ENCODE measurements at places on chromosomes 3 and 15.

- DNase-seq, result no peak
Observed at GRCh38 chr3:188053710-188054380, 100.1 kb upstream of the LPP start.

- DNase-seq, result no peak
Observed at GRCh38 chr3:15102836-15103235, 3.9 kb upstream of the RBSN start.

DNA sequence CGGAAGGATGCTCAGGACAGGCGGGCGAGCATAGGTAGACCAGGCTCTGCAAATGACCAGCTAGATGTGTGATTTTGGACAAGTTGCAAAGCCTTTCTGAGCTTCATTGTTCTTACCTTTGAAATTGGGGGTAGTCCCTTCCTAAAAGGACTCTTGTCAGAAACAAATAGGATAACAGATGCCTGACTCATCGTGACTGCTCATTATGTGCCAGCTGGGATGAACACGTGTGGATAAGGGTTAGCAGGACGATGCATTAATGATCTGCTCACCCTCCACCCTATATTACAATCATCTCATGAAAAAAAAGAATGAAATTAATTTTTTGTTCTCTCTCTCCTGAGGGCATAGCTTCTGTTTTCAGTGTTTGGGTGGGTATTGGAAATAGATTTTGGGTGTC lies 223.4 kb downstream of the NR2F2 start:
- DNase-seq, result no peak

DNA sequence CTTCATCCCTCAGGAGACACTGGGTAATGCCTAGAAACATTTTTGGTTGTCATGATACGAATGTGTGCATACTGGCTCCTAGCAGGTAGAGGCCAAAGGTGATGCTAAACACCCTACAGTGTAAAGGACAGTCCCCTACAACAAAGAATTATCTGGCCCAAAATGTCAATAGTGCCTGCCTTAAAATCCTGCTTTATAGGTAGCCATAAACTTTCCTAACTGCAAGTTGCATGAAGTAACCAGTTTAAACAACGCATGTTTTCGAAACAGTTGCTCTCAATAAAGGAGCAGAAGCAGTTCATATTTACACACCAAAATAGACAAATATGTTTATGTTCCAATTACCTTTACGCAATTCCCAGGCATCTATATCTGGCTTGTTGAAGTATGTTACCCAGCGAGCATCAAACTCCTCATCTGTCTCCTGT lies 9.1 kb downstream of the COX5A start:
- no peak for DNase-seq

- no peak for DNase-seq
Observed at GRCh38 chr3:18808429-18808828, 339.9 kb upstream of the KCNH8 start.

GRCh38 chr15:57732526-57733331 lies 26.2 kb downstream of the POLR2M start:
- DNase-seq, result peak; percentile 46

GRCh38 chr3:126320517-126321293 lies 36.5 kb downstream of the KLF15 start:
- DNase-seq, result no peak

DNA sequence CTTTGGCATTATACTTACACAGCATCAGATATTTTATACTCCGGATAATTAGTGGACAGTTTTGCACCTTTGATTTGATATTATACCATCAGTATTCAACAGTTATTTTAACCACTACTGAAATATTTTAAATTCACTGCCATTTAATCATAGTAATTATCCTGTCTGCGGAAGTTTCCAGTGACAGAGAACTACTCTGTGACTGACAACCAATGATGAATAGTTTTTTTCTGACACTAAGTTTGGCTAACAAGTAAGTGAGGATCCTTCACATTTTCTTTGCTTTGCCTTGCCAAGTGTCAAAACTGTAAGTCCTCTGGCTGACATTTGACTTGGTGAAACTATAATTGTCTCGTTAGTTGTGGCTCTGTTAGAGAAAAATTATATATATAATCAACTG lies 30.5 kb upstream of the GOLGA8B start:
- DNase-seq, result no peak

DNA sequence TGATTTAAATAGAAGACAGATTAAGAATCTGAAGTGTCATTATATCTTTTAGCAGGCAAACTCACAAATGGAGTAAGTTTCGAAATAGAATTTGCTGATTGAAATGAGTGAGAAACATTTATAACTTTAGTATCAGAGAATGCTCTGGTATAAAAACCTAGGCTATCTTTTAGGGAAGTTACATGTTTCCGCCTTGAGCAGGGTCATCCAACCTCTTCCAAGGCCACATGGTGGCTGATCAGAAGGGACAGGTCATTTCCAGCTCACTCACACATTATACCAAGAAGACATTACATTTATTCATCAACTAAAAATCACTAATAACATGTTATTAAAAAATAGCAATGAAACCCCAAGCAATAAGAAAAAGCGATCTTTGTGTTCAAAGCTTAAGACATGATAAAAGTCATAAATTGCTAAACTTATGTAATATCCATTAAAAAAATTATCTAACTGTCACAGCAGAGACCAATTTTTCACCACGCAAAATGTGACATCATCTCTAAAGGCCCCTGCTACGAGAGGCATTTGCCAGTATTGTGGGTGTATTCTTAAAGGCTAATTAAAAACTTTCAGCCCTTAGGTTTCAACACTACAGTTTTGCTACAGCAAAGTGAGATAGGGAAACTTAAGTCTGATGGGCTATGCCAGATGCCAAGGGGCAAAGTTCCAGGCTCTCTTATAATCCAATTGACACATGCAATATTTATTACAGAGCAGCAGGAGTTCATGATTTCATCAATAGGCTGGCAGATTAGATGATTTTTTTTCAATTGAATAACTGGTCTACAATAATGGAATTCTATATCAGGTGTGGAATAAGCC lies 240.4 kb upstream of the TBL1XR1 start:
- no peak for DNase-seq

DNA sequence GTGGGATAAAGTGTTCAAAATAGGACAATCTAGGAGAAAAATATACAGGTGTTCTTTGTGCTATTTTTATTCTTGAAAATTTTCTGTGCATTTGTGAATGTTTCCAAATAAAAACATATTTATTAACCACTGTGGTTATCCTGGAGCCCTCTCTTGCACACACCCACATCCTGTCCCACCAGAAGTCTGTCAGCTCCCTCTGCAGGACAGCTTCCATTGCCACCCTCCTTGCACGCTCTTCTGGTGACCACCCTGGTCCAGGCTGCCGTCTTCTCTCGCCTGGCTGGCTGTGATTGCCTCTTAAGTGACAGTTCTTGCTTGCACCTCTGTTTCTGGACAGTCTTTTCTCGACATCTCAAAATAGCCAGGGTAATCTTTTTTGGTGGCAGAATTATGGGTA lies 394.0 kb downstream of the LRTM1 start:
- DNase-seq, result no peak

DNA sequence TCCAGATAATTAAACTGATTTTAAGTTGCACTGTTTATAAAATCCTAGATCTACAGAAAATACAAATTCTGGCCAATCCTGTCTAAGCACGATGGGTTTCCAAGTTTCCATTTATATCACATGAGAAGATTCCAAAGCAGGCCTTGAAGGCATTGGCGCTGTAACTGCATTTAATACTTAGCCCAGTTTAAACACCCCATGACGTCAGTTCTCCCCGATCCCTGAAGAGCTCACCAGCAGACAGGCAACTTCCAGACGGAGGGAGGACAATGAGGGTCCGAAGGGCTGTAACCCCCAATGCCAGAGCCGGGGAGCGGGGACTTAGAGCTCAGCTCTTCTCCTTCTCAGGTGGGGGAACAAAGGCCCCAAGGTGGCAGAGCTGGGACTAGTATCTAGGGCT lies 117.3 kb downstream of the XXYLT1 start:
- no peak for DNase-seq

DNA sequence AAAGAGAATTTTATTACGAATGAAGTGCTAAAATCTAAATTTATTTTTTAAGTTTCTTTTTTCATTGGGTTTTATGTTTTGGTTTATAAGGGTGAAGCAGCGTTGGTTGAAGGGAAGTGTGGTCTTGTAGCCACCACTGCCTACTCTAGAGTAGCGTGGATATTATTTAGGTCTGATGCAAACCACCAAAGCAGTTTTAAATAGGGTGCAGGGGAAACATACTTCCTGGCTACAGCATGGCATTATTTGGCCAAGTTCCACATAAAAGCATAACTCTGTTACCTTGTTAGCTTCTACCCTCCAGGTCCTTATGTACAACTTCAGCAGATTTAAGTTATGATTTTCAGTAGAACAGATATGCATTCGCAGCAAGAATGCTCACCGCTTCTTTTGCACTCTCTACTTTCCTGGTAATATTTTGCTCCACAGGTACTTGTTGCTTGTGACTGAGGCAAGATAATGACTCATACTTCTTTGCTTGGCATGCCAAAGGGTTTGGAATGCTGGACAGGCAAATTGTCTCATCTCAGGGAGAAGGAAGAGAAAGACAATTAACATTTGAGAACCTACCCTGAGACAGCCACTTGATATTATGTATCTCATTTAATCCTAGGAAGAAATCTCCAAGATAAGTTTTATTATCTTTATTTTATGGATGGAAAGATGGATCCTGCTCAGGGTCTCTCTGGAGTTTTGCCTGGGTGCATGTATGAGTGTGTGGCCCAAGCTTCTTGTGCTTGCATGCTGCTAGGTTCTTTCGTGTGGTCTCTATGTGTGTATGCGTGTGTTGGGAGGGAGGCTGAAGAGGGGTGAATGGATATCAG lies 5.4 kb downstream of the TGFBR2 start:
- DNase-seq, result no peak

GRCh38 chr3:9862391-9863057 lies 17.5 kb downstream of the CIDEC start:
- DNase-seq, result no peak

- DNase-seq, result no peak
Observed at GRCh38 chr3:128994173-128994512, 267 bp upstream of the CFAP92 start.

GRCh38 chr3:187982142-187982541 lies 171.8 kb upstream of the LPP start:
- DNase-seq, result no peak

GRCh38 chr3:167787440-167787839 lies 51.9 kb downstream of the SERPINI1 start:
- DNase-seq, result no peak

DNA sequence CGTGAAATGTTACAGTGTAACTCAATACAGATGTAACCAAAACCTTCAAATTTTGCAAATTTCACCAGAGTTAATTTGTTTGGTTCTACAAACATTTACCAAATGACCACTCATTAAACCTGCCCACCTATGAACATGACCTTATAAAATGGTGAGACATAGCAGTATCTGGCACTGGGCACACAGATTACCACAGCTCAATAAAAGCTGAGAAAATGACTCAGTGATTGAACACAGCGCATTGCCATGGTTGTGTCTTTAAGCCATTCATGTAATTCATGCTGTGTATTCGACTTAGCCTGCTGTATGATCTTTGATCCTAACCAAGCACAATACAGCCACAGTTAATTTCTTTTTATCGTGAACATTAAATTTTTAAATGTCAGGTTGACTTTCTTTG lies 11.3 kb downstream of the PPARG start:
- DNase-seq, result no peak

DNA sequence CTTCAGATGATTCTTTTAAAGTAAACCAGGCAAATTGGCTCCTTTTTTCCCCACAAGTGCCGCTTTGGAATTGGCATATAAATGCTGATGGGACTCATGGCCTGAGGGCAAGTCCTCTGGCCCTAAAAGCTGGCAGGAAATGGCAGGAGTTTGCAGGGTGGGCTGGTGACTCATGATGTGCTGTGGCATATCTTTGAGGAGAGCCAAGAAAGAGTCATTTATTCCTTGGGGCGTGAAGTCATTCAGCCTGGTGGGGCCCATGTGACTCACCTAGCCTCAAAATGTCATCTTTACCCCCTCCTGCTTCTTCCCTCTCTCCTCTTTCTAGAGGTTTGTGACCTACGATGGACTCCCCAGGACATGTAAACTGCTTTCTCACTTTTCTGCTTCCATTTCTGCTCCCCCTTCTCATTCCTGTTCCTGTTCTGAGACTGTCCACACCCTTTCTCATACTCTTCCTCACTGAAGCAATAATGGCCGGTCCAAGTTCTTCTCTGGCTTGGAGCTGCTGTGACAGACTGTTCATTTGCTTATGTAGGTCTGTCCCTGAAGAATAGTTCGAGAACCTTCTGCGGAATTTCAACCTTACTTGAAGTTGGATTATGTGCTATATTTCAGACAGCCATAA lies 326.1 kb downstream of the SATB1 start:
- no peak for DNase-seq

DNA sequence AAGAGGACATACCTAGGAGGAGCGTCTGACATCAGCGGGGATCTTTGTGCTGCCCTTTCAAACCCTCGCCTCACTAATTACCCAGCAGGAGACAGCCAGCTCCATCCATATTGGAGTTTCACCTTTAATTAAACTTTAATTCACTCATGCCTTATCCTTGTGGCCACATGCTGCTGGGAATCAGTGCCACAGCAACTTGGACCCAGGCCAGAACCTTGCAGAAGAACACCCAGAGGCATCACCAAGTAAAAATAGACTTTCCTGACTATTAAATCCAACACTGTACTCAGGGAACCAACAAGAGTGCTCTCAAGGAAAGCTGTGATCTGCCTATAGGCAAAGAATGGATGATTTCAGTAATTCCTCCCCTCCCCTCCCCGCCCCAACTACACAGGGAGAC lies 23.9 kb downstream of the EIF1B start:
- DNase-seq, result no peak

DNA sequence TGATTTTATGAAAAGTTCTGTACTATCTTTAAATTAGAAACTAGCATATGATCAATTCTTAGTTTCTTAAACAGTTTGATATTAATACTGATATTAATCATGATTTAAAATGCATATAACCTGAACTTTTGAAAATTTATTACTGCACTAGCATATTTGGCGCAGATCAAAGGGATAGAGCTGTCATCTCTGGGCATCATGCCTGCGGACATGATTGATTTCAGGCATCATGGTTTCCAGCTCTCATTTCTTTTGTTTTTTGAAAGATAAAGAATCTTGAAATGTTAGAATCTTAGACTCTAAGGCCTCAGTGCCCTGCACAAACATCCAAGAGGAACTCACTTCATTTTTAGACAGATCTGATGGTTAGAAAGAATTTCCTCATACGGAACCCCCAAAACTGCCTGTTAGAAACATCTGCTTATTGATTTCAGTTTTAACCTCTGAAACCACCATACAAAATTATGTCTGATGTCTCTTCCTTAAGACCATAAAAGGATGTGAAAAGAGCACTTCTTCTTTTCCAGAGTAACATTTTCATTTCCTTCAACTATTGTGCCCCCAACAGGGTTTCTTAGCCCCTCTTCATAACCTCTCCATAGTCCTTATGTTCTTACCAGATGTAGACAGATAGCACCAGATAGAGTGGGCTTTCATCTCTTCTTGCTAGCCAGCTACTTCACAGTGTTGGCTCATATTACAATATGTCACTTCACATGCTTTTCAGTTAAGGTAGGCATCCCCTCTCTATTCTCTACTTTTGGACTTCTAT lies 110.8 kb downstream of the BBX start:
- no peak for DNase-seq

DNA sequence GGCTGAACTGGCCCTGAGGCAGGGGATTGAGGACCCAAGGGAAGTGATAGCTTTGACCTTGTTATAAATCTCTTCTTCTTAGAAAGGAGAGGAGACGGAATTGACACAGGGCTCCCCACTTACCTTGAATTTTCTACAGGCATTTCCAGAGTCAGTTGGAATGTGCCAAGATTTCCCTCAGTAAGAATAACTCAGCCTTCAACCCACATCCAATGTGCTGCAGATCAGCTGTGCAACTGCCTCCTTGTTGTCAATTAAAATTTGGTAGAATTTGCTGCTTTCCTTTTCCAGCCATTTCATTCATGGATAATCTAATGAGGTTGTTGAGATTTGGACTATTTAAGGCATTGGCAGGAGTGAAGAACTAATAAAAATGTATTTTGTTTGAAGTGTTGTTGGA lies 14.6 kb downstream of the MED12L start:
- no peak for DNase-seq
